ENCODE measurements at places on chromosomes 1 and 21. TPM values are rescaled to one million over a fixed set of nuclear protein-coding genes. Genes with fewer than 3 reads are reported as not detected.
A peak's percentile ranks its signal among the peaks of the same experiment; 100 is the strongest.

- no peak overlapping the region for H3K27ac ChIP-seq
- no peaks in the 10 kb centered on the region for H3K4me1 ChIP-seq
- DNase-seq, result no peak
- no peak overlapping the region for H3K4me3 ChIP-seq
These were observed 522.7 kb downstream of the PLPP3 start for GRCh38 chr1:56056438-56057287.

GRCh38 chr21:23356905-23357304, 2250.4 kb downstream of the MRPL39 start:
- no peak for DNase-seq
- no peak overlapping the region for H3K4me3 ChIP-seq
- H3K36me3 ChIP-seq, result no peaks in the 10 kb centered on the region
- no peaks in the 10 kb centered on the region for H3K27me3 ChIP-seq
- no peak overlapping the region for H3K27ac ChIP-seq

DNA sequence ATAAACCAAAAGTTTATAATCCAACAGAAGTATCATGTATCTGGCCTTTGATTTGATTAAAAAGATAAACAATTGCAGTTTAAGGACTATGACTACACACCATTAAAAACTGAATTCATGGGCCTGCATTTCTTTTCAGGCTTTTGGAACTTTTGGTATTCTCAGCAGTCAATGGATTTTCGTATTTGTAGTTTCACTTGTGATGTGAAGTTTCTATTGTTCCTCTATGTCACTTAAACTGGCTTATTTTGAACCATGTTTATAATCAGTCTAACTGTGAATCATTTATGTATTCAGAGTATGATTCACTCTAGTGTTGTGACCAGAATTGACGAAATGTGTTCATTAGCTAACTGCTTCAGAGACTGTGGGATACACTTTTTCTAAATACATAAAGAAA, 132.9 kb downstream of the COQ8A start:
- H3K27ac ChIP-seq, result no peak overlapping the region
- H3K4me1 ChIP-seq, result peaks cover 2% of the 10 kb centered on the region
- no peak for DNase-seq
- H3K36me3 ChIP-seq, result no peaks in the 10 kb centered on the region
- peaks cover 11% of the 10 kb centered on the region for H3K27me3 ChIP-seq

DNA sequence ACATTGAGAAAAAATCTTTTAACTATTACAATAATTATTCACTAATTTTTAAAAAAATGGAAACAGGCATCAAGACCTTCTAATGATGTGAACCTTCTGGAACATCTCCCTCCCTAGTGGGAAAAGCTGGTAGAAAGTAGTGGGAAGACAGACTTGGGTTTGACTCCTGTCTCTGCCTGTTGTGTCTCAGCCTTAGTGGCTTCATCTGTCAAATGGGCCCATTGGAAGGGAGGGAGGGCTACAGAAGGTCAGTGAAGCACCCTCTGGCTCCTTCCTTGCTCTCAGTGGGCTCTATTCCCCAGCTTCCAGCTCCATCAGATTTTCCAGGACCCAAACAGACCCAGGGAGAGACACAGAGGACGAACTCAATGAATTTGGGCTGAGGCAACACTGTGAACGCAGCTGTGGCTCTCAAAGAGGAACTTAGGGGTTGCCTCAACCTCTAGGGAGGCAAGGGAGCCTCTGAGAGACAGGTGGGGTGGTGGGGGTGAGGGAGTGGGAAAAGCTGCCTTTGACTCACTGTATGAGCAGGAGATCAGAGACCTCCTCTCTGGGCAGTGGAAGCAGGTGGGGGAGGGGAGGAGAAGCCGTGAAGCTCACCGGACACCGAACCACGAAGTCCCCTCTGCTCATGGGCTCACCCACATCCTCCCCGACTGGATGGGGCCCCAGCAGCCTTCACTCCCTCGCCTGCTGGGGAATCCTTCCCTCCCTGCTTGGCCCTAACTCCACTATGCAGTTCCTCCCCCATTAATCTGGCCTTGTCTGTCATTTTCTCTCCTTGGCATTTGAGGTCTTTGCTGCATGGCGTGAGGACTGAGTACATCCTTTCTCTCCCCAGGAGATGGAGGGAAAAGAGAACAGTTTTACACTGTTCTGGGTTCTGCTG, 4.5 kb downstream of the CNR2 start:
- H3K27me3 ChIP-seq, result peaks cover 23% of the 10 kb centered on the region
- peak overlapping the region; percentile 45 for H3K27ac ChIP-seq
- no peaks in the 10 kb centered on the region for H3K36me3 ChIP-seq
- peaks cover 51% of the 10 kb centered on the region for H3K4me1 ChIP-seq

GRCh38 chr1:85289848-85290335, 13.5 kb upstream of the BCL10 start:
- no peak overlapping the region for H3K27ac ChIP-seq
- DNase-seq, result no peak
- peaks cover 4% of the 10 kb centered on the region for H3K27me3 ChIP-seq
- H3K4me1 ChIP-seq, result peaks cover 5% of the 10 kb centered on the region
- no peaks in the 10 kb centered on the region for H3K36me3 ChIP-seq

DNA sequence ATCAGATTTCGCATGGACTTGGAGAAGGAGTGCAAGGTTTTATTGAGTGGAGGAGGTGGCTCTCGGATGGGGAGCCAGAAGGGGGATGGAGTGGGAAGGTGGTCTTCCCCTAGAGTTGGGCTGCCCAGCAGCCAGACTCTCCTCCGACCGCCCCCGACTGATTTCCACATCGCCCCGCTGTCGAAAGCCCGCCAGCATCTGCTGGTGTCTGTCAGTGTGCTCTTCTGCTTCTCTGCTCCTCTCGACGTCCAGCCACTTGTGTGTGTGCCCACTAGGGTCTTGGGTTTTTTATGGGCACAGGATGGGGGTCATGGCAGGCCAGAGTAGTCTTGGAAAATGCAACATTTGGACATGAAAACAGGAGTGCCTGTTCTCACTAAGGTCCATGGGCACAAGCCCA, 40.1 kb downstream of the EVA1C start:
- H3K36me3 ChIP-seq, result peaks cover 10% of the 10 kb centered on the region
- H3K27me3 ChIP-seq, result no peaks in the 10 kb centered on the region
- no peaks in the 10 kb centered on the region for H3K4me1 ChIP-seq
- H3K27ac ChIP-seq, result no peak overlapping the region
- no peak for DNase-seq

Gene RTCA
- total RNA-seq, result 50.4 TPM

Gene KCNJ10
- total RNA-seq, result not detected

Gene CNKSR1
- total RNA-seq, result 2.2 TPM

Gene SLC35D1
- 12.6 TPM for total RNA-seq

Gene URB1
- total RNA-seq, result 35.6 TPM

Measured in activated naive CD8-positive, alpha-beta T cell treated with anti-CD3 and anti-CD28 coated beads for 36 hours (primary cell).